ENCODE measurements at places on chromosomes 2 and 18. TPM values are rescaled to one million over a fixed set of nuclear protein-coding genes. Genes with fewer than 3 reads are reported as not detected.

Gene MALL
- polyA plus RNA-seq: 15.5 TPM

- DNase-seq: no peak
Observed at GRCh38 chr2:221791844-221792243, 219.7 kb upstream of the EPHA4 start.

DNA sequence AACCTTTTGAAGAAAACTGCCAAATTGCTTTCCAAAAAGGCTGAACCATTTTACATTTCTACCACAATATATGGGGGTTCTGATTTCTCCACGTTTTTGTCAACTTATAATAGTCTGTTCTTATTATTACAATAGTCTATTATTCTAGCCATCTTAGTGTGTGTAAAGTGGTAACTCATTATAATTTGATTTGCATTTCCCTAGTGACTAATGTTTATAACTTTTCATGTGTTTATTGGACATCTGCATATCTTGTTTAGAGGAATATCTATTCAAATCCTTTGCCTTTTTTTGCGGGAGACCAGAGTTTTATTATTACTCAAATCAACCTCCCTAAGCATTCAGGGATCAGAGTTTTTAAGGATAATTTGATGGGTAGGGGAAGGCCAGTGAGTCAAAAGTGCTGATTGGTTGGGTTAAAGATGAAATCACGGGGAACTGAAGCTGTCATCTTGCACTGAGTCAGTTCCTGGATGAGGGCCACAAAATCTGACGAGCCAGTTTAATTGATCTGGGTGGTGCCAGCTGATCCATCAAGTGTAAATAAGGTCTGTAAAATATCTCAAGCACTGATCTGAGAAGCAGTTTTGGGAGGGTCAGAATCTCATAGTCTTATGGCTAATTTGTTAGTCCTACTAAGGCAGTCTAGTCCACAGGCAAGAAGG lies 303.4 kb upstream of the NCKAP5 start:
- DNase-seq: no peak

GRCh38 chr2:96397756-96398530 lies 62.4 kb downstream of the NCAPH start:
- DNase-seq: no peak

GRCh38 chr2:177930916-177931315 lies 141.7 kb downstream of the PDE11A start:
- DNase-seq: no peak
